Kidney glomerular epithelial cell (primary cell): ENCODE measurements at places on chromosomes 4 and X.

DNA sequence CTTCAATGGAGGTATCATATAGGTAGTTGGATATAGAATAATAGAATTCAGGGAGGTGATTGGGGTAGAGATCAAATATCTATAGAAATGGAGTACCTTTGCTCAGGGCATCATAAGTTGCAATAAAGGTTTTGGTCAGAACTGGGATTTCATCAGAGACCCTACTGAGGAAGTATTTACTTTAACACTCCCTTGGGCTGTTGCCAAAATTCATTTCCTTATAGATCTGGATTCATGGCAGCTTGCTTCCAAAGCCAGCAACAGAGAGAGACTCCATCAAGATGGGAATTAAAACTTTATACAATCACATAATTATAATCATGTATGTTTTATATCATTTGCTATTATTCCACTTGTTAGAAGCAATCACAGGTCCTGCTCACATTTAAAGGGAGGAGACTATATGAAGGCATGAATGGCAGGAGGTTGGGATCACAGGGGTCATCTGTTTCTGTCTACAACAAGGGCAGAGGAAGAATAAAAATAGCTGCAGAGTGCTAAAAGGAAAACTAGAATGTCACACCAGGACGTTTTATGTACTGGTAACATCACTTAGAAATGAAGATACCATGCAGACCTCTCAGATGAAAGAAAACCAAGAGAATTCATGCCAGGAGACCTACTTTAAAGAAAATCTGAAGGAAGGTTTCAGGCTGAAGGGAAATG, 902.1 kb upstream of the LCORL start:
- no peak for DNase-seq

- DNase-seq, result no peak
These were observed 2.1 kb downstream of the GAB3 start for GRCh38 chrX:154748712-154749339.

DNA sequence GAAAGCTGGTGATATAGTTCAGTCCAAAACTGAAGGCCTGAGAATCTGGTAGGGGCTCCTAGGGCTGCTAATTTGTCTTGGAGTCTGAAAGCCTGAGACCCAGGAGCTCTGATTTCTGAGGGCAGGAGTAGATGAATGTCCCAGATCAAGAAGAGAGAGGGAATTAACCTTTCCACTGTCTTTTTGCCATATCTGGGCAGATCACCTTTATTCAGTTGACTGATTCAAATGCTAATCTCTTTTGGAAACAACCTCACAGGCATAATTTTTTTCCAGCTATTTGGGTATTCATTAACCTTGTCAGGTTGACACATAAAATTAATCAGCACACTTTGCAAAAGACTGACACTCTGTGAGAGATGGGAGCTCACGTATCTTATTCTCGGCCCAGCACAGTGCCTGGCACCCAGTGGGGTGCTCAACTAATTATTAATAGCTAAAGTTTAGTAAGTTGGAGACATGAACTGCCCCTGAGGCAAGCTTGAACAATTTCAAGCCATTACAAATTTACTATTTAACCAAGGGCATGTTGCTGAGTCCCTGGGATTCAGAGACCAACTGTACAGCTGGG, 114.3 kb downstream of the CPEB2 start:
- peak; percentile 29 for DNase-seq

DNA sequence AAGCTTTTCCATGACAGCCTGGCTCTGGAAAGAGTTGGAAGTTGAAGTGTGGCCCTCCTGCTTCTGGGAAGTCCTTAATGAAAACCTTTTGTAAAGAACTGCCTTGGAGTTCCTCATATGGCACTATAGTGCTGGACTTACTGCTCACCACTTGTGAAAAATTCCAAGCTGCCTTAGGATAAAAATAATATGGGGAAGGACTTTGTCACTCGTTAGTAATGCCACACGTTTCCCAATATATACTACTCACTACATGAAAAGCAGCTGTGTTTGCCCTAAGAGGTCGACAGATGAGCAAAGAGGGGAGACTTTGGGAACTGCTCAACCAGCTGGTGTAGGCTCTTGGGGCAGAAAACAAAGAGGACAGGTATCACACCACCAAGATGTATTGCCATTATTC, 11.7 kb downstream of the OPHN1 start:
- DNase-seq, result no peak

DNA sequence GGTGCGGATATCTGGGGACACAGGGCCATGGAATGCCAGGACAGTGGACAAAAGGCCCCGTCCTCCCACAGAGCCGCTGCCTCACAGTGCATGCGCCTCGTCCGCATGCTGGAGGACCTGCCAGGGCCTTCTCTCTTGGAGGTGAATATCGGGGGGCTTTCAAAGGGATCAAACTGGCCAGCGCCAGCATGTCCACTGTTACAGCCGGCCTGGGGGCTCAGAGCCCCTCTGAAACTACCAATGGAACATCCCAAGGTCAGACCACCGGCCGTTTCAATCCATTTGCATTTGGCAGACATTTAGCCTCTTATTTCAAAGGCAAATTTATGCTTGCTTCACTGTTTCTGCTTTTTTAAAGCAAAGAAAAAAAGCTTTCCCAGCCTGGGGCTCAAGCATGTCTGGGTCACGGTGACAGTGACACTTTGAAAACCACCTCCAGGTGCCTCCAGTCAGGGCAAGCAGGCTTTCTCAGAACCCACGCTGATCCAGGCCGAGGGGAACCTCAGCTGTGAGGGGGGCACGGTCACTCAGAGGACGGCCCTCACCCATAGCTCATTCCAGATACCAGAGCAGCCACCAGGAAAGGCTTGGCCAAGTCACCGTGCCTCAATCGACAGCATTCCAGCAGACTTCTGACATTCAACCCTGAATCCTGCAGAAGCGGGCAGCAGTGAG, 57.2 kb downstream of the PPP2R2C start:
- DNase-seq, result no peak

- no peak for DNase-seq
These were observed 139.8 kb downstream of the HS6ST2 start for GRCh38 chrX:132818638-132819037.

GRCh38 chr4:8648296-8648695, 55.7 kb downstream of the CPZ start:
- no peak for DNase-seq

DNA sequence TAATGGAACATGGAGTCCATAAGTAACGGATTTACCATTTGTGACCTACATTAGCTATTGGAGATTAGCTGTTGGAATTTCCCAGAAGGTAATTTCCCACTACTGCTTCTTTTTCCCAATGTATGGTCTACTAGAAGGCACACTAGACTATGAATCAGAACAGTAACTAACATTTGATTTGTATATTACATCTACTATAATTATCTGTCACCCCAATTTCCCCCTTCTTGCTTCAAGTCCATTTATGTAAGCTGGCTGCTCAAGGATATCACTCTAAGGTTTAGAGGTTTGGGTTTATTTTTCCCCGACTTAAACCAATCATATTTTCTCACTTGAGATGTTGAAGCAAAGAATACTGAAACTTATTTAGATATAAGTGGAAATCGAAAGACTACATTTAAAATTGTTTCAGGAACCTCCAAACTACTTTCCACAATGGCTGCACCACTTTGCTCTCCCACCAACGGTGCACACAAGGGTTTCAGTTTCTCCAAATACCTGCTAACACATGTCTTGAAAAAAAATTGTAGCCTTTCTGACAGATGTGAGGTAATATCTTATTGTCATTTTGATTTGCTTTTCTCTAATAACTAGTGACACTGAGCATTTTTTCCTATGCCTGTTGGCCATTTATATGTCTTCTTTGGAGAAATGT, 33.3 kb upstream of the H2AZ1 start:
- no peak for DNase-seq

DNA sequence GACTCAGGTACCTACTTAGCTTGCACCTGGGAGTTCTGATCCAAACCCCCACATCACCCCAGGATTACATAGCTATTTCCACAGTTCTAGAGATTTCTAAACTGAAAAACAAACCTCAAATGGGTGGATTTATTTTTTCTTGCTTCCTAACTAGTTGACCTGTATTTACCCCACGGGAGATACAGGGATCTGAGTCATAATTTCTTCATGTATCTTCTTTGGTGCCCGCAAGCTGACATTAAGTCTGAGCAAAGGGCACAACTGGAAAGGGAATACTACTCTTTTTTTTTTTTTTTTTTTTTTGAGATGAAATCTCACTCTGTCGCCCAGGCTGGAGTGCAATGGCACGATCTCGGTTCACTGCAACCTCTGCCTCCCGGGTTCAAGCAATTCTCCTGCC, 10.0 kb upstream of the ELOVL6 start:
- no peak for DNase-seq

DNA sequence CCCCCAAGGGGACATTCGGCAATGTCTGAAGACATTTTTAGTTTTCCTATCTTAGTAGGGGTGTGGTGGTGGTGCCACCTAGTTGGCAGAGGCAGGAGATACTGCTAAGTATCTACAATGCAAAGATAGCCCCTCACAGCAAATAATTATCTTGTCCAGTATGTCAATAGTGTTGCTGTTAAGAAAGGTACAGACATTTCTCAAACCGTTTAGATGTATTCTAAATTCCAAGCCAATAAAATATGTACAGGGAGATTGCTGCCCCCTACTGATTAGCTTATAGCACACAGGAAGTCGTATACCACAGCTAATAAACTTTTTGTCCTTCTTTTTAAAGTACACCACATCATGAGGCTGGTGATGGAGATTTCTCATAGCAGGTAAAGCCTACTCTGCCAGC, 260.5 kb downstream of the TMA16 start:
- DNase-seq, result no peak

GRCh38 chrX:136046295-136047015, 61.2 kb downstream of the SLC9A6 start:
- DNase-seq, result no peak

DNA sequence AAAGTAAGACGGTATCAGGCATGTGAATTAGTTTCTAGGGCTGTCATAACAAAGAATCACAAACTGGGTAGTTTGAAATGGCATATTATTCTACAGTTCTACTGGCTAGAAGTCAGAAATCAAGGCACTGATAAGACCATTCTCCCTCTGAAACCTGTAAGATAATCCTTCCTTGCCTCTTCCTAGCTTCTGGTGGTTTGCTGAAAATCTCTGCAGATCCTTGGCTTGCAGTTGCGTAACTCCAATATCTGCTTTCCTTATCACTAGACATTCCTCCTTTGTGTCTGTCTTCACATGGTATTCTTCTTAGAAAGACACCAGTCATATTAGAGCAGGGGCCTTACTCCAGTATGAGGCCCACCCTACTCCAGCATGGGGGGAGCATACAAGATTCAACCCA, 19.6 kb upstream of the LCORL start:
- no peak for DNase-seq

DNA sequence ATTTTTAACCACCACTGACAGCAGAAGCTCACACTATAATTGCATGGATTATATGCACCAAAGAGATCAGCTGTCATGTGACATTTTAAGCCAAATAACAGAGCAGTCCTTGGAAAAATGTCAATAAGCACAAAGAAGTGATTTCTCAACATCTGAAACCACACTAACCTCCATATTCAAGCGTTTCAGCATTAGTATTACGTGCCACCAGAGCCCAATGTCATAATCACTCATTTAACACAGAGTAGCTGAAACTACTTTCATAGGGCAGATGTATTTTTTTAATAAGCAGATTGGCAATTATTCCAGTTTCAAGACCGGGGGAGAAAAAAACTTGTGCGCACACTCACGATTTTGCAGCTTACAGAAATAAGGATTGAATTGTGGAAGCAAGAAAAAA, 76.6 kb downstream of the SH3KBP1 start:
- DNase-seq, result no peak

DNA sequence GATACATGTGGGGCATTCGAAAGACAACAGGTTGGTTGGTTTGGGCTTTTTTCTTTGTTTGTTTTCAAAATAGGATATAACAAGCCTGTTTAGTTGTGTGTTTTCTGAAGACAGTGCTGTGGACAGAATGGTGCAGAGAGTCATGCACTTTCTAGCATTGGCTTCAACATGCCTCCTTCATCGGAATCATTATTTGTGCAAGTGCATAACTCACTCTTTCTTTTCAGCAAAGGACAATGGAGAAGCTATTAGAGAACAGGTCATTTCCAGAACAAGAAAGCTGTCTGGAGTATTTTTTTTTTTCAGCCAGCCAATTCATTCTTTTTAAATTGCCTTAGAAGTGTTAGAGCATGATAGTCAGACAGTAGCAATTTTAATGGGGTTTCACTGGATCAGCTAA, 225.8 kb downstream of the STK32B start:
- no peak for DNase-seq
